GM12878 (cell line): ENCODE measurements at places on chromosomes 4 and X. TPM values are rescaled to one million over a fixed set of nuclear protein-coding genes. Genes with fewer than 3 reads are reported as not detected.

Gene PAGE4
- not detected in 2 replicates for polyA plus RNA-seq

Gene ARR3
- polyA plus RNA-seq: not detected in 2 replicates

Gene S100G
- polyA plus RNA-seq: not detected in 2 replicates

DNA sequence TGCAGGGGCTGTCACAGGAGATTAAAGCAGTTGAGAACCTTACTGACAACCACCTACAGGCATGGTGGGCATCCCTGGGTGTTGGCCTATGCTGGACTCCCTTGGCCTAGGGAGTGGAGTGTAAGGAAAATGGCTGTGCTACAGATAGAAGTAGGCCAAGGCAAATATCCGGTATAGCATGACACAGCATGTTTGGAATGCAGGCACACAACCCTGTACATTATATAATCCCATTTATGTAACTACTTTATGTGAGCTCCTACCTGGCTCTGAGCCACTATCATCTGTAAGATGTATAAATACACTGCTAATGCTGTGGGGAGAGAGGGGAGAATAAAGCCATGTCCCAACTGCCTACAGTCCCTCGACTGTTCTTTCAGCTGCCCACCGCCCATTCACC, 38.7 kb upstream of the KCTD8 start:
- no peak for DNase-seq

GRCh38 chrX:16138108-16138427, 14.7 kb downstream of the GRPR start:
- peak; percentile 16 for DNase-seq

DNA sequence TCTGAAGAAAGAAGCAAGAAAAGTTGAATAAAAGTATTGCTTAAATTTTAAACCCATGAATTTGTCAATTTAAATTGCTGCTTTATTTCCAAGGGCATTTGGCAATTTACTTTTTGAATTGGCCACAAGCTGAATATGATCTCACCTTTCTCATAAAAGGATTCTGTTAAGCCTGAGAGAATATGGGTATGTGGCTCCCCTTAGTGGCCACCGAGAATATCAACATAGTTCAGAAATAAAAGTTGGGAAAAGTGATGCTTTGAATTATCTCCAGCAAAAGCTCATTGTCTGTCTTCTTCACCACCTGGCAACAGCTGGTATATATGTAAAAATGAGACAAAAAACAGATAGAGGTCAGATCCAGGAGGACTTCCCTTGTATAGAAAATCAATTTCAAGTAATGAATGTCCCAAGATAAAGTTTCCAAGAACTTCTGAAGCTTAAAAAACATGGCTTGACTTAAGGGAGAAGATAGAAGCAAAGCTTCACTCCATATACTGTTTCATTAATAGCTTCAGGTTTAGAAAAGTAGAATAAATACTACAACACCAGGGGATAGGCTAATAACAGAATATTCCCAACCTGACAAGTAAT, 290.7 kb upstream of the FAM241A start:
- no peak for DNase-seq

- DNase-seq: no peak
These were observed 618 bp upstream of the XK start for GRCh38 chrX:37684973-37685372.

GRCh38 chr4:19329631-19330030, 922.1 kb upstream of the SLIT2 start:
- no peak for DNase-seq

DNA sequence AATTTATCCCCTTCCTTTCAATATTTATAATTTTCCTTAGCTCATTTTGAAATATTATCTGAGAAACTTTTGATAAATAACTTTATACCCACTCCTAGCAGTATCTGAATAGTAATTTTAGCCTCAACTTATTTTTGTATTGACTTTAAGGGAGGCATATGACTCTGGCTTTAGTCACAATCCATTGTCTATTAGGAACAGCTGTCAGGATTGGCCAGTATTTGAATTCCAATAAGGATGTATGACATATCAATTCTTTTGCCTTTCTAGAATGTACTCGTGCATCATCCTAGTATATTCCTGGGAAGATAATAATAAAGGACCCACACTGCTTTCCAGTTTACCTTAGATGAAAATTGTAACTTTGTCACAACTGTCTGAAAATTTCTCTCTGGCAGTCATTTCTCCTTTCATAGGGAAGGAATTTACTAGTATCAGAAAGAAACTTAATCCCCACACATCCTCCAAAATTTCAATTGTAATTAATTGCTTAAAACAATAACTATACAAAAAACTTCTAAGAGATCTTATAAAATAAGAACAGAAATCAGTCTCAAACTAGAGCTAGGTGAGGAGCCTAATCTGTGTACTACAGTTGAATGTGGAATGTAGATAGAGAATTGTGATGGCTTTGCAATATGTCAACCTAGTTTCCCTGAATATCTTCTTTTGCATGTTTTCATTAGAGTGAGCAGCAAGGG, 121.0 kb upstream of the EPHA5 start:
- no peak for DNase-seq

DNA sequence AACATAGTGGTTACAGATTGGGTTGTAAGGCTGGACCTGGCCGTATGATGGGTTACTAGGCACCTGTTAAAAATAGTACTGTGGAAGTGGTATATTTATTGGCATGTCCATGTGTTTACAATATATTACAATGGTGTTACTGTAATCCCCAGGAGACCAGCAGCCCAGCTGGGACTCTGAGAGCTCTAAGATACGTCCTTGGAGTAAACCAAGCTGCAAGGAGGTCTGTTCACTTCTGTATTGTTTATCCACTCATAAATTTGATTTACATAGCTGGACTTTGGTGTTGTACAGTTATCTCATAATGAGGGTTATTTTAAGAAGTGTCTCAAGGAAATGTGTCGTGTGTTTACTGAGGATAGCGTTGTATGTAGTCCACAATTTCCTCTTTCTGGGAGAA, 93.8 kb downstream of the TBL1X start:
- DNase-seq: no peak
